Pancreas (tissue), 10 donors: ENCODE measurements at places on chromosomes 4 and X.

- DNase-seq: no peak
Measured at GRCh38 chr4:183248201-183248600, 71.9 kb downstream of the CLDN22 start.

GRCh38 chr4:76083386-76083988, 9.0 kb downstream of the ART3 start:
- no peak for DNase-seq

DNA sequence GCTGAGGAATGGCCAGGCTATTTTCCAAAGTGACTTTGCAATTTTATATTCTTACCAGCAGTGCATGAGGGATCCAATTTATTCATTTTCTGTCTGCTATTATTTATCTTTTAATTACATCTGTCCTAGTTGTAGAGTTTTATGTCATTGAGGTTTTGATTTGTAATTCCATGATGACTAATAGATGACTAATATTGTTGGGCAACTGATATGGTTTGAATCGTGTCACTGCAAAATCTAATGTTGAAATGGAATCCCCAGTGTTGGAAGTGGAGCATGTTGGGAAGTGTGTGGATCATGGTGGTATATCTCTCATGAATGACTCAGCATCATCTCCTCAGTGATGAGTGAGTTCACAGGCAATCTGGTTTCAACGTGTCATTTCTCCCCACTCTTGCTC, 201.5 kb downstream of the TBX22 start:
- no peak for DNase-seq

- no peak for DNase-seq
Measured at GRCh38 chr4:40232610-40233009, 35.8 kb downstream of the RHOH start.

GRCh38 chr4:128596853-128597252, 212.6 kb upstream of the JADE1 start:
- DNase-seq: no peak

- DNase-seq: no peak
Measured at GRCh38 chrX:1754077-1754476, 139.2 kb downstream of the ASMT start.

- DNase-seq: no peak
Measured at GRCh38 chrX:40759374-40759773, 24.0 kb upstream of the MED14 start.

DNA sequence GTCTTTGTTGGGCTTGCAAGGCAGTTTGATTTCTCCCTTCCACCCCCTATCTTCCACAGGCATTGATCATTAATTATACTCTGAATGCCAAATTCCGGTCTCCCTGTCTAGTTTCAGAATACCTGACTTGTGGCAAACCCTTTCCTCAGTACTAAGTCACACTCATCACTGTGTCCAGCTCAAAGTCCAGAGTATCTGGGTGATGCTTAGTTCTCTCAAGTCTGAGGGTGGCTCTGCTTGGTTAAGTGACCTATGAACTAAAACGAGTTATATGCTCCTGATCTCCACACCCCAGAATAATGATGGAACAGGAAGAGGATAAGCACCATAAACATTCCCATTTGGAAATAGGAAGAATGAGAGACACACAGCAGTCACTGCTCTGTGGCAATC, 6.5 kb downstream of the SMIM9 start:
- no peak for DNase-seq

GRCh38 chrX:112888916-112889315, 48.3 kb upstream of the AMOT start:
- DNase-seq: no peak

DNA sequence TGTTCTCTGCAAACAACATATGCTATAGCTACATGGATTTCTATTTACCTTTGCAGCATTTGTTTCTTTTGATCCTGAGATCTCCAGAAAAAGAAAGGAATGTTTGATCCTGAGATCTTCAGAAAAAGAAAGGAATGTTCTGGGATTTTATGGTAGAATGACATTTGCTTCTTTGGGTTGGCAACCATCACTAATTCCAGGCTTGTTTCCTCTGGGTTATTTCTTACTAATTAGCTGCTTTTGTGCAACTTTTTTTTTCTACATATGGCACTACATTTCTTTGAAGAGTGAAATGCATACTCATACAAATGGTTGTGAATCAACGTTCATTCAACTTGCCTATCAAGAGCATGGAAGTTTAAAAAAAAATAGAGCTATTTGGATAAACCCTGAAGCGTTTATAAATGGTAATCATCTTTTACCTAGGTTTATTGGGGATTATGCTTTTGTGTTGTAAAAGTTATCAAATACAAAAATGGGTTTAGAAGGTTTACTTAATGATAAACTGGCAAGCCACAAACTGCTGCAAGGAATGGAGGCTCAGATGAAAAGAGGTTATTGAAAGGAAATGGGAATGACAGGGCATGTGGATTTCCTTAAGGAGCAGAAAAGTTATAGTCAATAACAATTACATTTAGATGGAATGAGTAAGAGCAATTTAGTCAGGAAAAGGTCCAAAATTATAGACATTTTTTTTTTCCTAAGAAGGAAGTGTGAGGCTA, 95.6 kb upstream of the PCDH18 start:
- no peak for DNase-seq

- no peak for DNase-seq
Measured at GRCh38 chr4:15918484-15919129, 19.9 kb downstream of the FGFBP1 start.

GRCh38 chr4:107699466-107700206, 20.4 kb downstream of the PAPSS1 start:
- no peak for DNase-seq

- DNase-seq: no peak
Measured at GRCh38 chr4:27145597-27145996, 285.0 kb downstream of the STIM2 start.
